ENCODE measurements at places on chromosomes 1 and 21.

GRCh38 chr21:34298534-34299167 is 65.2 kb upstream of the KCNE2 start:
- DNase-seq: no peak

DNA sequence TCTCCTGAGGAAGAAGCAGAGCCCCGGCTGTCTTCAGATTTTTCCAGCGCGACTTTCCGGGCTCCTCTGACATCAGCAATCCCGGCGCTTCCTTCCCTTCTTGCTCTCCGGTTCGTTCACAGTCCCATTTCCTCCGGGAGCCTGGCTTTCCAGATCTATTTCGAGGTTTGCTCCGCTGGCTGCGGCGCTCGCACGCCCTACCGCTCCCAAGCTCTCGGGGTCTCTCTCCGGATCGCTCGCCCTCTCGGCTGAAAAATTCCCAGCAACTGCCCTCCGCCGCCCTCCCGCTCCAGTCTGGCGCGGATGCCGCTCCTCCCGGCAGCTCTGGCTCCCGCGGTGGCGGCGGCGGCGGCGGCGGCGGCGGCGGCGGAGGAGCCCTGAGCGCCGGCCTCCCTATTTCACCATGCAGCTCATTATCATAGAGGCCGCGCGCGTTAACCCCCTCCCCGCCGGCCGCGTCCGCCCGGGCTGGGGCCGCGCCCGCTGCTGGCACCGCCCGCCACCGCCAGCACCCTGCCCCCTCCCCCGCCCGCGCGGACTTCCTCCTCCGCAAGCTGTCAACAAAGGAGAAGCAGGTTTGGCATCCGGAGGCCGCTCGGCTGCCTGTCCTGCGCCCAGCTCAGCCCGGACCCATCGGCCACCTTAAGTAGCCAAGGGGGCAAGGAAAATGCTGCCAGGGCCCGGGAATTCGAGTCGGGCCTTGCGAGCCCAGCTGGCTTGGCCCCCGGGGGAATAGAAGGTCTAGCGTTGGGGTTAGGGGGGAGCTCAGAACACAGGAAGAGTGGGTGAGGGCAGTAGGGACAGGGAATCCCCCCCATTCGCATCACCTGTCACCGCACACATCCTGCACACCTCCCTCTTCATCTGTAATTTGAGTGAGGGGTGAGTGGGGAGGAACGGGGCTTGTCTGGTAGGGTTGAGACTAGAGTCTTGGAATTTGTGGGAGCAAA is at the start of gene PLXNA2:
TSS of gene PLXNA2 (minus strand) at position 418 of the 950 bp plus-strand sequence. CDS start 26,462 bp downstream, outside the sequence.
- peak; percentile 40 for DNase-seq

GRCh38 chr1:12505231-12505630 is 112.8 kb downstream of the DHRS3 start:
- peak; percentile 68 for DNase-seq

- peak; percentile 94 for DNase-seq
These were observed 28.2 kb upstream of the SLC30A1 start for GRCh38 chr1:211606914-211607753.

- no peak for DNase-seq
These were observed 205.8 kb downstream of the TNR start for GRCh38 chr1:175537571-175537970.

- DNase-seq: no peak
These were observed 2.7 kb downstream of the PER3 start for GRCh38 chr1:7786795-7787194.

Data from trophoblast cell (in vitro differentiated cells and primary cell).